OCI-M1 (cell line): ENCODE measurements at places on chromosomes 5 and 9.

- DNase-seq: no peak
Observed at GRCh38 chr5:73918791-73919221, 292.8 kb downstream of the ARHGEF28 start.

DNA sequence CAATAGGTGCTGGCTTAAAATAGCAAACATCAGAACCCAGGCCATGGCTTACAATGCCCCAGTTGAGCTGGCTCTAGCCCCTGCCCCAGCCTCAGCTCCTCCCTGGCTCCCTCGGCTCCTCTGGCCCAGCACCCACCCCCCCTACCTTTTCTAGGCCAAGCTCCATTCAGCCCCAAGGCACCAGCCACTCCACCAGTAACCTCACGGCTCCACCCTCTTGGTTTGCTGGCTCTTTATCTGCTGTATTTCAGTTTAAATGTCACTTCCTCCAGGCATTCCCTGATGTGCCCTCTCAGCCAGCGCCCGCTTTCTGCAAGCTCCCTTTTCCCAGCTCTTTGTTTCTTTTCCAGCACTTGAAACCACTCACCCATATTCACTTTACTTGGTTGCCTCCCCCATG, 10.6 kb downstream of the C1QTNF2 start:
- DNase-seq: peak; percentile 62

DNA sequence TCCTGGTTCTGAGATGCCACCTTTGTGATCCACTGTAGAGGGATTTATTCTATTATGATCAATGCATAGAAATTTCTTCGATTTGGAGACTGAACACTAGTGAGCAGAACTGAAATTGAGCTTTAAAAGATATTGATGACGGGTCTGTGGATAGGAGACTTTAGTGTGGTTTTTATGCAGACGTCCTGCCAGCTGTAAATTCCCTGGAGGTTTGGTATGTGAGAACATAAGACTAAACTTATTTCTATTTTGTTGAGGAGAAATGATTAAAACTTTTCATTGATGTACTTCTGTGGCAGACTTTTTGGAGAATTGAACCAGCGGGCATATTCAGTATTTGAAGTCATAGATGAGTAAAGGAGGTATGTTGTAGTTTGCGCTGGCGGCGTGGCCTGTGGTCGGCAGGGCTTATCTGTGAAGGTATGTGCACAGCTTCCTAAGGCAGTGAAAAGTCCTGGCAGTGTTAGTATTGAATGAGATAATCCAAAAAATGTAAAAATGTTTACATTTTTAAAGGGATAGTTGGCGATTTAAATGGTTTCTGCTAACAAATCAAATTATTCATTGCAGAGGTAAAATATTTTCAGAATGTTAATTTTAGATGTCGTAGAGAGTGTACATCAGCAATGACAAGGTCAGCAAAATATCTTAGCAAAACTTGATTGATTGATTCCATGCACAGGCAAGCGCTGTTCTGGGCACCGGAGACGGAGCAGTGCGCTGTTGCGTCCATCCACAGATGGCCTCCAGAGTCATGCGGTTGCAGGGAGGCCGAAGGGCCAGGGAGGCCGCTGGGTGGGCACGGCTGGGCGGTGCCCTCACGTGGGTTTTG, 20.4 kb downstream of the TENT4A start:
- DNase-seq: no peak

DNA sequence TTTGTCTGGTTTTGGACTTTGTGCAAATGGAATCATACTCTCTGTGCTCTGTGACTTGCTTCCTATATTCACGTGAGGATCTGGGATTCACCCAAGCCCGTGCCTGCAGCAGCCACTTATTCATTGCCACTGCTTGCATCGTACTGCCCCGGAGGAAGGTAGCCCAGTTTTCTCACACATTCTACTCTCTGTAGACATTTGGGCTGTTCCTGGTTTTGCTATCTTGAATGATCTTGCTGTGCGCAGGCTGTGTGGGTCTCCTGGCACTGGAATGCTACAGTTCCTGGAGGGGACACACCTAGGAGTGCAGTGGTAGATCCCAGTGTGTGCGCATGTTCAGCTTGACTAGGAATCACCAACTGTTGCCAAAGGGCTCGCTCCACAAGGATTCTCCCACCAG, 99.2 kb upstream of the BOD1 start:
- peak; percentile 52 for DNase-seq

GRCh38 chr9:133489253-133490190, 10.6 kb upstream of the SLC2A6 start:
- DNase-seq: no peak

GRCh38 chr9:98021306-98022040, 35.1 kb upstream of the NANS start:
- DNase-seq: no peak

- peak; percentile 91 for DNase-seq
Observed at GRCh38 chr9:91085517-91086291, 276.0 kb downstream of the AUH start.
